Activated T-helper 17 cell treated with anti-CD3 and anti-CD28 coated beads, Interleukin-2, amount 50 U/mL, for 72 hours (primary cell): ENCODE measurements at places on chromosomes 5 and 9.

- no peak for ATAC-seq
Measured at GRCh38 chr9:130766927-130767307, 68.1 kb upstream of the ABL1 start.

DNA sequence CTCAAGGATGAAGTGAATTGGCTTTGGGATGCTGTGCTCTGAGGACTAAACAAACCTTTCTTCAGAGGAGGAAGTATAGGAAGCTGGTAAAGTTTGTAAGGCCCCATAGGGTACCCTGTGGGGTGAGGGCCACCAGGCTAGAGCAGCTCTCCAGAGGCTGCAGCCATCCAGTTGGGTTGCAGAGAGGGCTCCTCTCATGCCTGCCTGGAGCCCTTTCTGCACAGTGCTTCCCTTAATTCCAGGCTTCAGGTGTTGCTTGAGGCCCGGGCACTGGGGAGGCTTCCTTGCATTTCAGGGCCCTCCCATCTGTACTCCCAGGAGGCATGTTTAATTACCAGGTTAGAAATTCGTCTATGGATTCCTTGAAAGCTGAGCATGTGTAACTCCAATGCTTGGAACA lies 95.3 kb upstream of the FSTL4 start:
- no peak for ATAC-seq

DNA sequence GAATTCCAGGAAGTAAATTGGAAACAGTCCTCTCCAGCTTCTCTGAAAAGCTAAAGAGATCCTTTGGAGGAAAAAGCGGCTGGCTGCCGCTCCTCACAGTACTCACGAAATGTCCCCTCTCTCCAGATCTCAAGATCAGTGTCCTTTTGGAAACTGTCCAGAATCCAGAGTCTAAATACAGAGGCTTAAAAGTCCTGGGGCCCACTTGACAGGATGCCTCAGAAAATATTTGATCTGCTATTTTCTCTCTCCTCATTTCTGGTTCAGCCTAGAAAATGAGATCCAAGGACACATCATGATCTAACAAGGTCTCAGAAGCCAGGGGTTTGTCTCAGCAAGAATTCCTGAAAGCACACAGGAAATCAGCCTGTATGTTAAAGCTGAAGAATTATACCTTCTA lies 7.2 kb downstream of the C1QTNF2 start:
- no peak for ATAC-seq

DNA sequence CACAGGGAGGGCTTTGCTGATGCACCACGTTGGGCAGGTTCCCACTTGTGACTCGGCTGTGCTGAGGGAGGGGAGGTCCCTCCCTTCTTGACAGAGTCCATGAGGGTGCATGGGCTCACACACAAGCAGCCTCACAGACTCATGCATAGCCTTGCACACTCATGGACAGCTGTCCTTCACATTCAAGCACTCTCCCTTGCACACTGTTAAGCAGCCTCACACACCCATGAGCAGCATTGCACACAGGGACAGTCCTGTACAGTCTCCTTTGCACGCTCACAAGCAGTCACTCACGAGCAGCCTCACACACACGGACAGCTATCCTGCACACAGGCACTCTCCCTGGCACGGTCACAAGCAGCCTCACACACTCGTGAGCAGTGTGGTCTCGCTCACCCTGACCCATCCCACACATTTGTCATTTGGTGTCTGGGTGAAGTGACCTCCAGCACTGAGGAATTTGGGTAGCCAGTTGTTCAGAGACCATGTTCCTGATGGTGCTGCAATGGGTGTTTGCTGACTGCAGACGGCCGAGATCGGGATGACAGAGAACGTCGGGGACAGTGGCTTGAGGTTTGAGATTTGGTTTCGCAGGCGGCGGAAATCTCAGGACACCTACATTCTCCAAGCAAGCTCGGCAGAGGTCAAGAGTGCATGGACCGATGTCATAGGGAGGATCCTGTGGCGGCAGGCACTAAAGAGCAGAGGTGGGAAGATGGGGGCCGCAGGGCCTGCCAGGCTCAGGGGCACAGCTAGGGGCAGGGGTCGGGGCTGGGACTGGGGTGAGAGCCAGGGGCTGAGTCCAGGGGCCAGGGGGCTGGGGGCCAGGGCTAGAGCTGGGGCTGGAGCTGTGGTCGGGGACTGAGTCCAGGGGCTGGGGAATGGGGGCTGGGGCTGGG lies 17.7 kb upstream of the LRRC14B start:
- no peak for ATAC-seq

- no peak for ATAC-seq
Measured at GRCh38 chr5:137051161-137051560, 448.0 kb downstream of the SPOCK1 start.

- no peak for ATAC-seq
Measured at GRCh38 chr9:80556631-80557030, 984.9 kb downstream of the TLE4 start.

DNA sequence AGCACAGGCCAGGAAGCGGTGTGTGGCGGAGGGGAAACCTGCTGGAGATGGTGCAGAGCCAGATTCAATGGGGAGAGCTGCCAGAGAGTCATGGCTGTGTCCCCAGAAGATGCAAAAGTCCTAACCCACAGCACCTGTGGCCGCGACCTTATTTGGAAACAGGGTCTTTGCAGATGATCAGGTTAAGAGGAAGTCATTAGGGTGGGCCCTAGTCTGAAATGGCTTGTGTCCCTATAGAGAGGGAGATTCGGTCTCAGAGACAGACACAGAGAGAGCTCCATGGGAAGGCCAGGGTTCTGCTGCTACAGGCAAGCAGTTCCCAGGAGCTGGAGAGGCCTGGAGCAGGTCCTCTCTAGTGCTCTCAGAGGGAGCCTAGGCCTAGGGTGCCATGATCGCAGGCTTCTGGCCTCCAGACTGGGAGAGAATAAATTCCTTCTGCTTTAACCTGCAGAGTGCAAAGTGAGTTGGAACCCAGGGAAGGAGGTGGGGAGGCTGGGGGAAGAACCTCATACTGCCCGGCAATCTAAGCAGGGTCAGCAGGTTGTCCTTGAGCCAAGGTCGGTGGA lies 1.9 kb upstream of the LPCAT1 start:
- no peak for ATAC-seq

DNA sequence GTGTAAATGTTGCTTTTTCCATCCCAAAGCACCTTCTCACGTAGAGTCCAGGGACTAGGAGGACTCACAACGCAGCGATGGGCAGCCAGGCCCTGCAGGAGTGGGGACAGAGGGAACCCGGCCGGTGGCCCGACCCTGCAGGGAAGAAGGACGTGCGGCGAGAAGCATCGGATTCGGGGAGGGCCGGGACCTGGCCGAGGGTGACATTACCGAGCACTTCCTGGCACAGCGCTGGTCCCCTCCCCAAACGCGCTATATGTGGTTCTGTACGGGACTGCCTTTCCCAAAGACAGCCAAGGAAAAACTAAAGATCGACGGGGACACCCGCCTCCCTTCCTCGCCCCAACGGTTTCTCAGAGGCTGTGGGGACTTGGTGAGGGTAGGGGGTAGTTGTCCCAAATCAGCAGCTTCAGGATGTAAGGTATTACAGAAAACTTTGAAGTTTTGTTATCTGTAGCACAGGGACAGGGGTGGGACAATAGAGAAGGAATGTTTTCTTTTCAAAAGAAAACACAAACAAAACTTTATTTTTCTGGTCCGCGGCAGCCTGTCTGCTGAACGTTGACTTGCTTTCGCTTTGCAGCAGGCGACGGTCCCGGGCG lies 887 bp upstream of the MAP3K1 start:
- peak; percentile 45 for ATAC-seq

DNA sequence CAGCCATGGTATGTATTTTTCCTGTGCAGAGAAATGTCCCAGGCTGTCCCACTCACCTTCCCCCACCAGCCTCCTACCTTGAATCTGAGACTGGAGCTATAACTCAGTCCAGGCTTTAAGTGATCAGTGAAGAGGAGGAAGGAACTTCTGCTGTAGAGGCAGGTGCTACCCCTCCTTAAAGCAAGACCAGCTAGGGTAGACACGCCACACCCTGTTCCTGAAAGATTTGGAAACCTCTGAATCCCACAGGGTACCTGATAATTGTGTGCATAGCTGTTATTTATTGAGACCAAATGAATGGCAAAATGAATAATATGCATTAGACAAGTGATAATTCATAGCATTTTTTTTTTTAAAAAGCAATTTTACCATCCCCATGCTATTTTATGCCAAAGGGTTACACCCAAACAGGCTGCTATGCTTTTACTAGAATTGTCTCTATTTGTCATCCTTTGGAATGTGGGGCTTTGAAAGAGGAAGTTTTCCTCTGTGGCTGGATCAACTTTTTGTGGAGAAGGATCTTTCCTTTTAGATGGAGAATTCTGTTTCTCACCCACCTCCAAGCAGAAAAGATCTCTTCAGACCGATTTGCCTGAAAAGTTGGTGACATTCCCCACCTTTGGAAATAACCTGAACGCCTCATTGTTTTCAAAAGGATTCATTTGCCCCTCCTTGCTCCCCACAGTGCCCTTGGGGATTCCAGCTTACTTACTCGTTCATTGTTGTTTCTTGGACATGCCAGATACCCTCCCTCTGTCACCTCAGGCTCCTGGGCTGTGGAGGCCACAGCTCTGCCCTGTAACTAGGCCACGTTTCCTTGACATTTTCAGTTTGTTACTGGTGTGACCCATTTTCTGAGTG lies 248.7 kb downstream of the NR3C1 start:
- no peak for ATAC-seq

DNA sequence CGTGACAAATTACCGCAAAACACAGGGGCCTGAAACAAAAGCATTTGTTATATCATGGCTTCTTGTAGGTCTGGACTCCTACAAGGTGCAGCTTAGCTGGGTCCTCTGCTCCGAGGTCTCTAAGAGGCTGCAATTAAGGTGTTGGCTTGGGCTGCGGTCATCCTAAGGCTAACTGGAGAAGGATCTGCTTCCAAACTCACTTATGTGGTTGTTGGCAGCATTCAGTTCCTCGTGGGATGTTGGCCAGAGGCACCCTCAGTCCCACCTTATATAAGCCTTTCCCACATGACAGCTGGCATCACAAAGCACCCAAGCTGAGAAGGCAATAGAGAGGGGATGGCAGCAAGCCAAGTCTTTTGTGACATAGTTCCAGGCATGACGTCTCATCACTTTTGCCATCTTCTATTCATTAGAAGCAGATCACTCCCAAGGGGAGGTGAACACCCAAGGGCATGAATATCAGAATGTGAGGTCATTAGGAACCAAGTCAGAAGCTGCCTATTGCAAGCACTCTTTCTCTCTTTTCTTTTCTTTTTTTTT lies 47.9 kb upstream of the ZBTB43 start:
- no peak for ATAC-seq
